ENCODE measurements at places on chromosomes 2 and 18. TPM values are rescaled to one million over a fixed set of nuclear protein-coding genes. Genes with fewer than 3 reads are reported as not detected.

The RESP18 gene
- total RNA-seq = not detected

The NXPH2 gene
- not detected for total RNA-seq

The GALNT3 gene
- 0.37 TPM for total RNA-seq

The EVA1A gene
- 3.2 TPM for total RNA-seq

The CPO gene
- total RNA-seq = not detected

The EVX2 gene
- not detected for total RNA-seq

The ELOA2 gene
- not detected for total RNA-seq

GRCh38 chr2:165373278-165374010 lies 96.1 kb upstream of the CSRNP3 start:
- DNase-seq = no peak

- DNase-seq = peak; percentile 63
Measured at GRCh38 chr2:71807581-71808451, 339.8 kb downstream of the CYP26B1 start.

DNA sequence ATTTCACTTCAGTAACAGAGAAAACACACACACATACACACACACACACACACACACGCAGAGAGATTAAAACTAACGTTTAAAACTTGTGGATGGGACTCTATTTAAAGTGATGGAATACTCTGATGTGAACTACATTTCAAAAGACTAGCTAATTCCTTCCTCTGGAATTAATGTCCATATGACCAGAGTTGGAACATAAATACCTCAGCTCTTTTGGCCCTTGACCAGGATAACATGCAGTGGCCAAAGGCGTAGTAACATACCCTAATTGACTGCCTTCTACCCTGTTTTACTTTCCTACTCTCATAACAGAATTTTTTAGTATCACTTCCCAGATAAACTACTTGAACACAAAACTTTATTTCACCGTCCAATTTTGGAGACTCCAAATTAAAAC lies 671.3 kb upstream of the CHAC2 start:
- DNase-seq = no peak

DNA sequence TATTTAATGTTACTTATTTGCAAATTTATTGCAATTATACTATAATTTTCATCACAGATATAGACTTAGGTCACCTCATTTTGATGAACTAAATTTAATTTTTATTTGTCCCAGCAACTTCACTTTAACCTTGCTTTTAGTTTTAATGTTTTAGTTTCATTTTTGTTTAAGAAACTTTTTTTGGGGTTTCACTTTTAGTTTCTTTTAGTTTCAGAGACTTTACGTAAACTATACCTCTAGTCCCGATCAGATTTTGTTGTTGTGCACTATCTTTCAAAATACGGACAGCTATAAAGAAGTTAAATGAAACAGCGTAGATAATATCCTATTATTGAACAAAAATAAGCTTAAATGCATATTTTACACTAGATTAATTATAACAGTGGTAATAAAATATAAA lies 460.5 kb downstream of the ERBB4 start:
- no peak for DNase-seq

- DNase-seq = no peak
Measured at GRCh38 chr18:56393870-56394269, 244.5 kb downstream of the TXNL1 start.

- no peak for DNase-seq
Measured at GRCh38 chr2:54797307-54797706, 73.8 kb downstream of the EML6 start.

DNA sequence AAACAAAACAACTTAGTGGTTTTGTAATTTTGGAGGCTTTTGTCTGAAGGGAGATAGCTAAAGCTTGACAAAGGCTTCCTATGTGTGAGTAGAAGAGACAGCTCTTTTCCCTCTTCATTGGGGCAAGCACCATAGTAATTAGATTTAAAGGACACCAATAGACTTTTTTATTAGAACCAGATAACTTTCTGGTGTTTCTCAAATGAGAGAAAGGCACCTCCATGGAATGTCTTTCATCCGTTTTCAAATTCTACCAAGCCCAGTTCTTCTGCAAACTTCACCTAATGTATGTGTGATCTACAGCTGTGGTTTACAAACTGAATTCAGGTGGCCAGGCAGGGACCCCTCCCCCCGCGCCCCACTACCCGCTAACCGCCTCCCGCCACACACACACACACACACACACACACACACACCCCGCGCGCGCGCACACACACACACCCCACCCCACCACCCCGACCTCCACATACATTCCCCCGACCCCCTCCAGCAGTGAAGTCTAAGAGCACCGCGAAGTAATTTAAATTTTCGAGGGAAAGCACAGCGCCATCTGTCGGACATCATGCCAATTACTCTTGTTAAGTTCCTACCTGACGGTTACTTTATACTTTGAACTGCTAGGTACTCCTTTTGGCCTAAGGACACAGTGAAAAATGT lies 31.6 kb upstream of the PPP1R1C start:
- peak; percentile 47 for DNase-seq

DNA sequence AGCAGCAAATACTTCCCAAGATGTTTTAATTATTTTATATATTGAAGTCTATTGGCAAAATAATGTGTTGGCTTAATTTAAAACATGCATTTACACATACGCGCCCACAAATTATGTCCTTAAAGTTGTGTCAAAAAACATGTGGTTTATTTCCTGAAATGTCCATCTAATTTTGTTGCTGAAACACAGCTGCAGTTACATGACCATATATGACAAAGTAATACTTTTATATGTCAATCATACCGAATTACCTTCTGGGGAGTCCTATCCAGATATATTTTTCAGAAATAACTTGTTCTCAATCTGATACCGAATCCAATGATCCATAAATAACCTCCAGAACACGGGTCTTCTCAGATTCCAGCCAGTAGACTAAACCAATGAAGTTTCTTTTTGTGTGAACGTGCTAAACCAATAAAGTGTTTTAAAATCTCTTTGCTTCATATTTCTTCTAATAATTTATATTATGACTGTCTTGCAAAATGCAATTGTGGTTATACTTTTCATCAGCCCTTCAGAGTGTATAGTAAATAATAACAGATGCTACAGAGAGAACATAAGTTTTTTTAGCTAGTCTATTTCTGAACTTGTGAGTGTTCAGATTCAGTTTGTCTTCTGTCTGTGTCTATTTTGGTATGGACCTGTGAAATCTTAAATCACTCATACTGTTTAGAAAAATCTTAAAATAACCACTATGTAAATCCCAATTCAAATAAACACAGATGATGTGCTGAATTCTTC lies 2.4 kb downstream of the SCG2 start:
- peak; percentile 47 for DNase-seq

DNA sequence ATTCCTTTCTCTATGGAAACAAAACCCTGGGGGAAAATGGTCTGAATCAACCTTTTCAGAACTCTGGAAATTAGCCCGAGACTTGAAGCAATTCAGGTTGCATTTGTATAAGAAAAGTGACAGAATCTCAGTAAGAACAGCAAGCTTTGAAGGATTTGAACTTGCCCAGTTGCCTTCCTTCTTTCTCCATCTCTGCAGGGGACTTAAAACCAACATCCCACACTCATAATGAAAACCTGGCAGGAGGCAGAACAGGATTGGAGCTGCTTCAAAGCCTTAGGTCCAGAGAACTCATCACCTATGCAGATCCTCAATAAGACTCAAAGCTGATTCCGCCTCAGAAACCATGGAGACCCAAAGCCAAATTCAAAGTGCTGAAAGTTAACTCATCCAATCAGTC lies 790.5 kb upstream of the ID2 start:
- DNase-seq = no peak

- DNase-seq = no peak
Measured at GRCh38 chr18:73983970-73984369, 163.7 kb downstream of the FBXO15 start.

- no peak for DNase-seq
Measured at GRCh38 chr2:235694721-235695601, 201.1 kb downstream of the AGAP1 start.
